ENCODE measurements at places on chromosomes 4 and X. TPM values are rescaled to one million over a fixed set of nuclear protein-coding genes. Genes with fewer than 3 reads are reported as not detected.

HSFX4 gene
- total RNA-seq: not detected

- DNase-seq: no peak
These were observed 92.4 kb downstream of the ATRX start for GRCh38 chrX:77693594-77693993.

- no peak for DNase-seq
These were observed 54.4 kb upstream of the GAB1 start for GRCh38 chr4:143282211-143282707.

DRP2 gene
- total RNA-seq: not detected

USP51 gene
- 1.6 TPM for total RNA-seq

DNA sequence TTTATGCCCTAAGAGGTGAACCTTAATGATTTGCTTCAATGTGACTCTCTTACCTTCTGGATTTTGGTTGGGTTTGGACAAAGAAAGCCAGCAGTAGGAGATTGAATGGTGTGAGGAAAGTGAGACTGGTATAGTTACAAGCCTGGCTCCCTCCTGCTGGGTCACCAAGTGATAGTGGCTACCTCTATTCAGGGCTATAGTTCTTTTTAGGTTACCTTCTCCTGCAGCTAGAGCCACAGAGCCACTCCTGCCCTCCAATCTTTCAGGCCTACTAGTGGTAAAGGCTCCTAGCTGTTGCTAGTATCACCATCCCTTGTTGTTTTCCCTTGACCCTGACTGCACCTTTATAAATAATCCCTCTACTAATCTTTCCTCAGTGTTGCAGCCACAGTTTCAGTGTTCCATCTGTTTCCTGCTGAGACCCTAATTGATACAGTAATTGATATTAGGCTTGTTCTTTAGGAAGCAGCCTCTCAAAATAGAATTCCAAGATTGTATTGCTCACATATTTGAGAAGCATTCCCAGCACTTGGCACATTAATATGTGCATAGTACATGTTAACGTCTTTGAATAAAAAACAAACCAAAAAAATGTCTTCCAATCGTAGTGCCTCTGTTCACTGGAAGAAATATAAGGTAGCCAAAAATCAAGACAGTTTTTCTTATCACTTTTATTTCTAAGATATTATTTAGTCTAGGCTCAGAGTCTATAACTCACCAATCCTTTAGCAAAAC, 82.3 kb downstream of the SRPX start:
- no peak for DNase-seq

GRCh38 chr4:5365071-5366008, 314.1 kb downstream of the STK32B start:
- peak; percentile 63 for DNase-seq

GRCh38 chr4:76074993-76075600, 588 bp downstream of the ART3 start:
- no peak for DNase-seq

SASH3 gene
- total RNA-seq: 3.6 TPM

DNA sequence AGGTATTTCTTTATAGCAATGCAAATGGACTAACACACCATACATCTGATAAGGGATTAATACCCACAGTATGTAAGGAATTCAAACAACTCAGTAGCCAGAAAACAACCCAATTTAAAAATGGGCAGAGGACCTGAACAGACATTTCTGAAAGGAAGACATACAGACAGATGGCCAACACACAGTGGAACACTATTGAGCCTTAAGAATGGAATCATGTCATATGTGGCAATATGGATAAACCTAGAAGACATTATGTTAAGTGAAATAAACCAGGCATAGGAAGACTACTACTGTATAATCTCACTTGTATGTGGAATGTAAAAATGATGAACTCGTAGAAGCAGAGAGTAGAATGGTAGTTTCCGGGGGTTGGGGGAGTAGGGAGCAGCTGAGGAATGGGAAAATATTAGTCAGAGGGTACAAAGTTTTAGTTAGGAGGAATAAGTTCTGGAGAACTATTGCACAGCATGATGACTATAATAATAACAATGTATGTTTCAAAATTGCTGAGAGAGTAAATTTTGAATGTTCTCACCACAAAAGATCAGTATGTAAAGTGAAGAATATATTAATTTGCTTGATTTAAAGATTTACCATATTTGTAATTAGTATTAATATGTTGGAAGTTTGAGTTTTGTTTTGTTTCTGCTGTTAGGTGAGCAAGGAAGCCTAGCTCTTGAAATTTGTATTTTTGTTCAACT, 25.2 kb downstream of the WDR44 start:
- DNase-seq: no peak

All from body of pancreas (tissue), 4 donors.